ENCODE measurements at places on chromosomes 11 and 22.
A peak's percentile ranks its signal among the peaks of the same experiment; 100 is the strongest.

DNA sequence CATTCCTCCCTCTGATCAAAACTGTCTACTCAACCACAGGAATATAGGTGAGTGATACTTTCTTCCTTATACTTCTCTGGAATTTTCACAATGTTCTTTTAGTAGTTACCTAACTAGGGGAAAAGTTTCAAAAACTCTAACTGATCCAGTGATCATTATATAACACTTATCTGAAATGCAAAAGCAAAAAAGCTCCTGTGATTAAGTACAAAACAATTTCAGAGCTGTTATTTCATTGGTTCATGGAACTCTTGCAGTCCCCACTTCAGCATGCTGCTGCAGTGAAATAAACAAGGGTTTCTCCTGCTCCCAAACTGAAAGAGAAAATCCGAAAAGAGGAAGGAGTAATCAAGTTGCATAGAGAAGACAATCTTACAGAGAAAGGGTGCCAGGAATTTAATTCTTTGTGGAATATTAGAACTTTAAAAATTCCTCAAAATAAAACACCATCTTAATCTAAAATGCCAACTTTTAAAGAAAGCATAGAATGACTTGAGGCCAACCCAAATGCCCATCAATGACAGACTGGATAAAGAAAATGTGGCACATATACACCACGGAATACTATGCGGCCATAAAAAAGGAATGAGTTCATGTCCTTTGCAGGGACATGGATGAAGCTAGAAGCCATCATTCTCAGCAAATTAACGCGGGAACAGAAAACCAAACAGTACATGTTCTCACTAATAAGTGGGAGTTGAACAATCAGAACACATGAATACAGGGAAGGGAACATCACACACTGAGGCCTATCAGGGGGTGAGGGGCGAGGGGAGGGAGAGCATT lies 20.3 kb downstream of the PPP2R1B start:
- no peak for DNase-seq

GRCh38 chr11:112588252-112588694 lies 327.6 kb upstream of the PLET1 start:
- no peak for DNase-seq

DNA sequence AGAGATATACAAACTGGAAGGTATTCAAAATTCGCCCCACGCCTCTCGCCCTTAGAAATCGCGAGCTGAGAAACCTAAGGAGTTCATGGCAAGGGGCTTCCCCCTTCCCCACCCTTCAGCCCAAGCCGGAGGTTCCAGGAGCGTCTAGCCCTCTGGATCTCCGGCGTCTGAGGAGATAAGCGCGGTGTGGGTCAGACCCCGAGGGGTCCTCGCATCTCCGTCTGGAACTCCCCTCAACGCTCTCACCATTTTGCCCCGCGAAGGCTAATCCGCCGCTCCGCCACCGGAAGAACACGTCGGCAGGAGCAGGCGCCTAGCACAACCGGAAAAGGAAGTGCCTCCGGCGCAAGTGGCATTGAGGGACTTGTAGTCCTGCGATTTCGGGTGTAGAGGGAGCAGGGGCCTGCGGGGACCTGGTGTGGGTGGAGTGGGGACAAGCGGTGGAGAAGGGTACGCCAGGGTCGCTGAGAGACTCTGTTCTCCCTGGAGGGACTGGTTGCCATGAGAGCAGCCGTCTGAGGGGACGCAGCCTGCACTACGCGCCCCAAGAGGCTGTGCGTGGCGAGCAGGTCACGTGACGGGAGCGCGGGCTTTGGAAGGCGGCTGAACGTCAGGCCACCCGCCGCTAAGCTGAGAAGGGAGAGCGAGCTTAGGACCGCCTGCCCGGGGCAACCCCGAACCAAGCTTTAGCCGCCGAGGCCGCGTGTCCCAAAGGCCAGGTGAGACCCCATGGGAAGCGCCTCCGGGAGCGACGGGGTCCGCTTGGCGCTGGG lies at the start of the genes FEN1 and TMEM258:
TSS of gene FEN1 (plus strand) at position 602 of the 773 bp plus-strand sequence. CDS start 2,451 bp downstream, outside the sequence.
TSS of gene TMEM258 (minus strand) at position 290 of the 773 bp plus-strand sequence. CDS start at position 249, 41 bp downstream.
- peak; percentile 96 for DNase-seq

- DNase-seq: peak; percentile 82
Observed at GRCh38 chr22:49051491-49052022, 776.1 kb downstream of the BRD1 start.

DNA sequence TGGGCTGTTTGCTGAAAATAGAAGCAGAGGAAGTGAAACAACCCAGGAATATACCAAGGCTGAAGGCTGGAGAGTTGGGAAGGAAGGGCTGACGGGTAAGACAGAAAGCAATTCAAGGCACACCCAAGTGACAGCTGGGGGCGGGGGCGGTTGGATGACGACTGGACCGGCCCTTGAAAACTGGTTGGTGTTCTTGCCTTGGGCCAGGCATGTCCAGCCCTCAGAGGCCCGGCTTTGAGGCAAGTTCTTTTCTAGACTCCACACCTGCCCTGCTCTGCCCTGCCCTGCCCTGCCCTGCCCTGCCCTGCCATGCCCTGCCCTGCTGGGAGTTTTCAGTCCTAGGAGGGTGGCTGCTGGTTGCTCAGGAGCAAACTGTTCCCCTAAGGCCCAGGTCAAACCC lies 34.2 kb upstream of the CACNG2 start:
- DNase-seq: no peak

DNA sequence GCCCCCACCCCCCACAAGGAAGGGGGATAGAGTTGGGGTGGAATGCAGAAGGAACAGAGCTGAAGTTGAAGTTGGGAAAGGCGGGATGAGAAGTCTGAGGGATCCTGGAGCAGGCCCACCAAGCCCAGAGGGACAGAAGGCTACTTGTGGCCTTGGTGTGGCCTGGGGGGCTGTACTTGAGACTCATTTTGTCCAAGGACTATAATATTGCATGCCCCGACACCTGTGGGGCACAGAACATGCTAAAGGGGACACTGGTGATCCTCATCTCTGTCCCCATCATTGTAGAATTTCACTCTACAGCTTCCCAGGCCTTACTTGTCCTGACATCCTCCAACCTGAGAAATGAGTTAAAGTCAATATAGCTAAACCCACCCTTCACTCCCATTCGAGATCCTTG lies 1.3 kb downstream of the ESAM start:
- no peak for DNase-seq

- no peak for DNase-seq
Observed at GRCh38 chr11:133619973-133620372, 87.7 kb upstream of the OPCML start.

DNA sequence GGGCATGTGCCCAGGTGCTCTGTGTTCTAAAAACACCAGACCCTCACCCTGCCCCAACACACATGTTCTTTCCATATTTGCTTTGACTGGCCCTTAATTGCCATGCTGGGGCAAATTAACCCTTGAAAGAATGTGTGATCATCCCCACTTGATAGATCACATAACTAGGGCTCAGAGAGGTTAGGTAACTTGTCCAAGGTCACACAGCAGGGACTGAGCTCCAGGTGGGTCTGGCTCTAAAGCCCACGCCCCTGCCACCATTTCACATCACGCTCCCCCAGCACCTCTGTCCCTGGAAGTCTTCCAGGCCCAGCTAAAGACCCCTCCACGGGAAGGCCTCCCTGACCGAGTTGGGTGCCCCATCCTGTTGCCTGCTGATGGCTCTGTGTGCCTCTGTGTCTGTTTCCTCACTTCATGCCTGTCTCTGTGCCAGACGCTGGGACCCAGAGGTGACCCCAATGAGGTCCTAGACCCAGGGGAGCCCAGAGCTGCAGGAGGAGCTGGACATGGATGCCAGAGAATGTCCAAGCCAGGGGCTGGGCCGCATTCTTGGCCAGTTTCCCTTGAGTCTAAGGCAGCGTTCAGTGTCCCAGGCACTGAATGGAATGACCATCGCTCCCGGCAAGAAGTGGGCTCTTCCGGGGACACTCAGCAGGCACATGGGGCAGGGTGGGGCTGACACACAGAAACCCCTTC lies 79.7 kb downstream of the MYO7A start:
- peak; percentile 79 for DNase-seq

DNA sequence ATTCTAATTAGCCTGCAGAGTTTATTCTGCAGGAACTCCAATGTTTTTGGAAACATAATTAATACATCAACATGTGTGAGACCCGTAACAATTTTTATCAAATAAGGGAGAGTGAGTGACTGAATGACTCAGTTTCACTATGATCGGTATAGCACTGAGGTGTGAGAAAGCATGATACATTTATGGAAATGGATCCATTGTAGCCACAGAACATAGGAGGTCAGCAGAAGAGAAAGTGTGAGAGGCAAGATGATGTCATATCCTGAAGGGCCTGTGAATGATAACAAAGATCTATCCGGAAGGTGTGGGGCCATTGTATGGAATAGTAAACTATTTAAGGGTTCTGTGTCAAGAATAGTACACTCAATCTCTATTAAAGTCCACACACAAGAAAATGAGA lies 1406.1 kb upstream of the TENM4 start:
- DNase-seq: no peak

- peak; percentile 83 for DNase-seq
Observed at GRCh38 chr11:71248251-71248570, 4.2 kb downstream of the SHANK2 start.

- DNase-seq: no peak
Observed at GRCh38 chr11:31487848-31488247, 21.6 kb downstream of the IMMP1L start.

- no peak for DNase-seq
Observed at GRCh38 chr22:42702675-42703074, 18.0 kb downstream of the A4GALT start.

DNA sequence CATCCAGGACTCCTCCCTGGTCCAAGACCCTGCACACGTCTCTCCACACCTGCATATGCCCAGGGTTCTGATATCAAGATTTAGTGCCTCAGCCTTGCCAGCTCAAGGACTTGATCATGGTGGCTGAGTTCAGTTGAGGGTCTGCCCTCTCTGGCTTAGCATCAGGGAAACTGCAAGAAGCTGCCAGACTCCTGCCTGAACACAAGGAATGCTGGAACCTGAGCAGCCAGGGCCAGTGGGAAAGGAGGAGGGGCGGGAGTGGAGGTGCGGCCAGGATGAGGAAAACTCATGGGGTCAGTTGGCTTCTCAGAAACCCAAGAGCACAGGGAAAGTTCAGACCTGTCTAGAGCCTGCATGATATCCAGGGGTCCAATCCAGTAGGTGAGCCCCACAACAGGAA lies 546.1 kb downstream of the BUD13 start:
- peak; percentile 53 for DNase-seq

DNA sequence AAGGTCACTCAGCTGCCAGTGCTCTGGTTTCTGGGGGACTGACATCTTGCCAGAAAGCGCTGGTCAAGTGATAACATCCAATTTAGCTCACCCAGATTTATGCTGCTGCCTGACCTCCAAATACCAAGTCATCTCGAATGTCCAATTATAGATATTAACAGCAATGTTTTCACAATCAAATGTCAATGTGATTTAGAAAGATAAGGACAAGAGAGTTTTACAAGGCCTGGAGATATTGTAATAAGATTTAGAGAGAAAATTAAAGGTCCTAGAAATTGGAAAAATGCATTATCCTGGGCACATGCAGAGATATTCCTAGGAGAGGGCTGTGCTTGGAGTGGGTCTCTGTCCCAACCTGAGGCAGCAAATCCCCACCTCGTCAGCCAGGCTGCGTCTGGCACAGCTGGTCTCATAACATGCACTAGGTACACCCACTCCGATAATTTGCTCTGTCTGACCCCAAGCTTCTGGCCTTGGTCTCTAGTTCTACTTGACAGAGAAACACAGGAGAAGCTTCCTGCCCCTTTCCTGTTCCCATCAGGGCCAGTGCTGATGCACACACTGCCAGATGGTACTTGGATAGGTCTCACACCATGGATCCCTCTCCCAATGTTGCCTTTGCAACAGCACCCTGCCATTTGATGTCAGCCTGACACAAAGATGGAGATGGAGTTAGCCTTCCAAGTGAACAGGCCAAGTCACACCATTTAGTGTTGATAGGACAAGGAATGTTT lies 28.6 kb downstream of the USH1C start:
- DNase-seq: no peak

DNA sequence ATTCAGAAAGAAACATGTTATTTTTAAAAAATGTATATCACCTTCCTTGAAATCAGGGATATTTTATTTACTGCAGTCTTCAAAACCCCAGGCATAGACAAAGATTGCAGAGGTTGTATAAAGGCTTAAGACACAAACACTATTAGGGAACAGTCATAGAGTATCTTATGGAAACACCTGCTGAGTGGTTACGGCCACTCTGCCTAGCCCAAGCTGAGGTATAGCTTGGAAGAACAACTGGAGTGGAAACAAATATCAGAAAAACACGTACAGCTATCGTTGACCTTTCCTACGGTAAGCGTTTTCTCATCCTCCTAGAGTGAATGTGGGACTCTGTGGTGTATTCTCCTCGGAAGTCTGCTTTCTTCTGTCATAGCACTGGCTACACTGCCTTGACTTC lies 30.4 kb upstream of the LYVE1 start:
- DNase-seq: no peak

DNA sequence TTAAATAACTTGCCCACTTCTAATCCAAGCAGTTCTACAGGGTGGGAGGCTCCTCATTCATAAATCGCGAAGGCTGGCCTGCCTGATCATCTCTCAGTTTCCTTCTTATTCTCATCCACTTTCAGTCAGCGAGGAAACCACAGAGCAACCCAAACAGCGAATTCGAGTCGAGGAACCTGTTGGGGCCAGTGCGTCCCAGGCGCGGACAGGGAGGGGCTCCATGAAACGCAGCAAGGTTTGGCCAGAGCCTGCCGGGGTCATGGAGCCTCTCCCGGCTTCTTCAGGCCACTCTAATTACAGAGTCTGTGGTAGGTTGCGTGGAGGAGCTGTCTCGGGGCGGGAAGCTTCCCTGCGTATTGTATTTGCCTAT lies 741 bp upstream of the NAV2 start:
- peak; percentile 89 for DNase-seq

- DNase-seq: no peak
Observed at GRCh38 chr22:38193580-38193979, 8.2 kb upstream of the MAFF start.

- no peak for DNase-seq
Observed at GRCh38 chr22:37920126-37920525, 14.0 kb downstream of the MICALL1 start.

- DNase-seq: no peak
Observed at GRCh38 chr22:32518848-32519247, 44.2 kb downstream of the FBXO7 start.

GRCh38 chr11:116970485-116971292 lies 127.5 kb downstream of the SIK3 start:
- DNase-seq: no peak

DNA sequence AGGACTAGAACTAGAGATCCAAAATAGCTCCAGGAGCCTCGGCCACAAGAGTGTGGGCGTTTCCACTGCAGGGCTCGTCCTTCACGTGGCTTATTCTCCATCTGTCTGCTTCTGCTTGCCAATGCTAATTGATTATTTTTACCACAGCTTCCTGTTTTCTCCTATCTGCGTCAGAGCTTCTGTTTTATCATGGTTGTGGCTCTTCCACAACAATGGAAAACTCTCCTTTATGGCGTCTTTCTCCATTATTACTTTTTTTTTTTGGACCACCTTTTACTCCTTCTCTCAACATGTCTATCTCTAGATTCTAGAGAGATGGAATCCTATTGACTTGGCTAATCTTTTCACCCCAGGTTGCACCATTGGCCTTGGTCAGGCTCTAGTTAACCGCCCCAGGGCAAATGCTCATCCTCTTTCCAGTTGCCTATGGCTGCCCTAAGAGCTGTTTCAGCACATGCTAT lies 25.9 kb downstream of the CAT start:
- no peak for DNase-seq

- DNase-seq: no peak
Observed at GRCh38 chr11:74195828-74196227, 24.7 kb downstream of the PPME1 start.

- DNase-seq: no peak
Observed at GRCh38 chr11:73995247-73995646, 12.6 kb upstream of the UCP2 start.

GRCh38 chr11:68418648-68419047 lies 41.9 kb upstream of the PPP6R3 start:
- no peak for DNase-seq

GRCh38 chr11:125952559-125952958 lies 6.7 kb downstream of the VSIG10L2 start:
- no peak for DNase-seq

GRCh38 chr11:124886978-124887666 lies 10.5 kb downstream of the ROBO4 start:
- peak; percentile 78 for DNase-seq
